ENCODE measurements at places on chromosomes 1 and 21.
A peak's percentile ranks its signal among the peaks of the same experiment; 100 is the strongest.

DNA sequence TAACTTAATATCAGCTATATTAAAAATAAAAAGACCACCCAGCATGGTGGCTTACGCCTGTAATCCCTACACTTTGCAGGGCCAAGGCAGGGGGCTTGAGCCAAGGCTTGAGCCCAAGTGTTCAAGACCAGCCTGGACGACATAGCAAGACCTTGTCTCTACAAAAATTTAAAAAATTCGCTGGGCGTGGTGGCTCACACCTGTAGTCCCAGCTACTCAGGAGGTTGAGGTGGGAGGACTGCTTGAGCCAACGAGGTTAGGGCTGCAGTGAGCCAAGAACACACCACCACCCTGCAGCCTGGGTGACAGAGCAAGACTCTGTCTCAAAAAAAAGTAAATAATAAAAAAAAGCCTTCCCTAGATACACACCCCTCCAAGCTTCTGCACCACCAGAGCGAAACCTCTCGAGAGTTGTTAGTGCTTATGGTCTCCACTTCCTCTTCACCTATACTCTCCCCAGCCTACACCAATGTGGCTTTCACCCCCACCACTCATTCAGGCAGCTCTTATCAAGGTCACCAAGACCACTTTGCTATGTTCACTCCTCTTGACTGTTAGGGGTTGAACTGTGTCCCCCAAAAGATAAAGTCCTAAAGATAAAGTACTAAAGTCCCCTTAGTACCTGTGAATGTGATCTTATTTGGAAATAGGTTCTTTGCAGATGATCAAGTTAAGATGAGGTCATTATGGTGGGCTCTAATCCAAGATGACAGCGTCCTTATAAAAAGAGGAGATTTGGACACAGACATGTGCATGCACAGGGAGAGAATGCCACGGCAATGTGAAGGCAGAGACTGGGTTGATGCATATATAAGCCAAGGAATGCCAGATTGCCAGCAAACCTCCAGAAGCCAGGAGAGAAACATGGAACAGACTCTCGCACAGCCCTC lies 6.8 kb upstream of the PPP1R15B start:
- H3K4me1 ChIP-seq, result peaks cover 12% of the 10 kb centered on the region
- H3K27ac ChIP-seq, result no peak overlapping the region
- H3K27me3 ChIP-seq, result no peaks in the 10 kb centered on the region
- H3K36me3 ChIP-seq, result no peaks in the 10 kb centered on the region
- H3K4me3 ChIP-seq, result no peak overlapping the region

DNA sequence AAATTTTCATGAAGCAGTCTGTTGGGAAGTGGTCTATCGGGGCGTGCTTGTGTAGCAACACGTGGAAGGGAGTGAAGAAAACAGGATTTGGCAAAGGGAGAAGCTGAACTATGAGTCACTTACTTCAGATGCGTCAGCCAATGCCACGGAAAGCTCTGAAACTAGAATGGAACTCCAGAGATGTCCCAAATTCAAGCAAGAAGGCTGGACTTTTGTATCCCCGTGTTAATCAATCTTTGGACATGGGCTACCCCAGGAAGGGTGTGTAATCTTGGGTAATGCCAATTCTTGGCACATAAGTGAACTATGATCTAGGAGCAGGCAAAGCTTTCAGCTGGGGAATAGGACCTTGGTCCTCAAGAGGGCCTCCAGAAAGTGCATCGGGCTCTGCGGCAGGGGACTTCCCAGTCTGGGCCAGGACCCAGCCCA lies 102.6 kb downstream of the ADSS2 start:
- H3K27me3 ChIP-seq, result no peaks in the 10 kb centered on the region
- H3K36me3 ChIP-seq, result no peaks in the 10 kb centered on the region
- H3K27ac ChIP-seq, result no peak overlapping the region
- peaks cover 44% of the 10 kb centered on the region for H3K4me1 ChIP-seq
- no peak for DNase-seq

- H3K4me1 ChIP-seq, result no peaks in the 10 kb centered on the region
- H3K4me3 ChIP-seq, result no peak overlapping the region
- no peaks in the 10 kb centered on the region for H3K27me3 ChIP-seq
- no peak overlapping the region for H3K27ac ChIP-seq
- DNase-seq, result no peak
Observed at GRCh38 chr1:168441745-168442144, 102.1 kb downstream of the XCL2 start.

GRCh38 chr21:32329331-32329730 lies 30.7 kb downstream of the MRAP start:
- no peaks in the 10 kb centered on the region for H3K27me3 ChIP-seq
- H3K4me3 ChIP-seq, result no peak overlapping the region
- no peak for DNase-seq
- peaks cover 66% of the 10 kb centered on the region for H3K36me3 ChIP-seq
- 0 out of 2 replicates have a peak overlapping the region, but pooled peaks have one; percentile 66 for H3K27ac ChIP-seq

DNA sequence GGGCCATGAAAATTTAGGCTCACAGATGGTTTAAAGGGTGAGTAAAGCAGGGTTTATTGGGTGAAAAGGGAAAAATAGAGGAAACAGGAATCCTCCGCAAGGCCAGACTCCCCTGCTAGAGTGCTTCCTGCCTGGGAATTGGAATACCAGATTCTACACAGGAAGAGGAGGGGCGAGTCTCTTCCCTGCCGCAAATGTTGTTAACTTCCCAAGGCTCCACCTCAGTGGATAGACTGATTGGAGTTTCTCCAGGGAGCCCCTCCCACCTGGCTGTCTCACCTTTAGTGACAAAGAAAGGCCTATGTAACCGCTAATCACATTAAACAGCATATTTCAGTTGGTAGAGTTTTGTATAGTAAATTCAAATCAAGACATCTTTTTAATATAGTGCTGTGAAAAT lies 1450.1 kb downstream of the KCNT2 start:
- no peaks in the 10 kb centered on the region for H3K36me3 ChIP-seq
- no peak overlapping the region for H3K27ac ChIP-seq
- DNase-seq, result peak; percentile 46
- no peaks in the 10 kb centered on the region for H3K27me3 ChIP-seq
- H3K4me1 ChIP-seq, result peaks cover 20% of the 10 kb centered on the region

- H3K4me1 ChIP-seq, result no peaks in the 10 kb centered on the region
- no peak for DNase-seq
- H3K27me3 ChIP-seq, result no peaks in the 10 kb centered on the region
- H3K4me3 ChIP-seq, result no peak overlapping the region
- H3K36me3 ChIP-seq, result no peaks in the 10 kb centered on the region
Observed at GRCh38 chr1:161481624-161482392, 23.4 kb upstream of the FCGR2A start.

- no peak overlapping the region for H3K4me3 ChIP-seq
- no peaks in the 10 kb centered on the region for H3K36me3 ChIP-seq
- H3K4me1 ChIP-seq, result no peaks in the 10 kb centered on the region
- H3K27me3 ChIP-seq, result peaks cover 11% of the 10 kb centered on the region
- no peak overlapping the region for H3K27ac ChIP-seq
- no peak for DNase-seq
Observed at GRCh38 chr1:228279011-228279721, 71.3 kb downstream of the OBSCN start.

- no peaks in the 10 kb centered on the region for H3K36me3 ChIP-seq
- H3K4me3 ChIP-seq, result no peak overlapping the region
Observed at GRCh38 chr1:90959352-90960206, 62.3 kb downstream of the ZNF644 start.

DNA sequence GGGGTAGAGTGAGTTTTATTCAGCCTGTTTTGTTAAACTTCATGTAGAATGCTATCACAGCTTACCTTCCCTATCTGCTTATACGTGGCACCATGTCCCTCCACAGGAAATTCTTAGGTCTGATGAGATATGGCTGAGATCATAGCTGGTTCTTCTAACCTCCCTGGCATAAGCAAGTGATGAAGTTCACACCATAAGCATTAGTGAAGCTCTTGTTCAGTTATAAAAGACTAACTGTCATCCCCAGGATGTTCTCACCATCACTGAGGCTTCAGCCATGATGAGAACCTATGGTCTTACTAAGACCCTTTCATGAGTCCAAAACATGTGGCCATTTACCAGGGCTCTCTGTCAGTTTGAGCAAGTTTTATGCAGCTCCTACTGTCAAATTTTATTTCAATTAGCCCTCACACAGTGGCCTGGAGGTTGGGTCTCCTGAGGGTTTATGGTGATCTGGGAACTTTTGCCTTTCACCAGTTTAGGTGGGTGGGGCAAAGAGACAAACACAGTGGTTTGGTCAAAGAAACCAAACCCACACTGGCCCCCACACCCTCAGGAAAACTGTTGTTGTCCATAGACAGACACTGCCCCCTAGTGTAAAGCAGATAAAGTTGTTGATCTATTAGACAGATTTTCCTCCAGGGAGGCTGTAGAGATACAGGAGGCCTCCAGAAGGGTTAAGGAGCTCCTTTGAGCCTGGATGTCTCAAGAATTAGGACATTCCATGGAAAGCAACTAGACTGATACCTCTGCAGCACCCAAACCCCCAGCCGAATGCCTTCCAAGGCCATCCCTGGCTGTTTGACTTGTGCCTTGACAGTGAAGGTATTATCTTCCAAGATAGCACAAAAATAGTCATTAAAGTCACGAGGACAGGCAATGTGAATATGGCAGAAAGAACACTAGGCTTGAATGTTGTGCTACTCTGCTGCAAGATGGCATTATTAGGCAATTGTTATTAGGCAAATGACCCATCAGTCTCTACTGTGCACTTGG lies 5.0 kb downstream of the SLC22A15 start:
- H3K4me1 ChIP-seq, result peaks cover 27% of the 10 kb centered on the region
- no peak overlapping the region for H3K4me3 ChIP-seq
- H3K27ac ChIP-seq, result no peak overlapping the region
- DNase-seq, result peak; percentile 90
- H3K36me3 ChIP-seq, result no peaks in the 10 kb centered on the region
- no peaks in the 10 kb centered on the region for H3K27me3 ChIP-seq

DNA sequence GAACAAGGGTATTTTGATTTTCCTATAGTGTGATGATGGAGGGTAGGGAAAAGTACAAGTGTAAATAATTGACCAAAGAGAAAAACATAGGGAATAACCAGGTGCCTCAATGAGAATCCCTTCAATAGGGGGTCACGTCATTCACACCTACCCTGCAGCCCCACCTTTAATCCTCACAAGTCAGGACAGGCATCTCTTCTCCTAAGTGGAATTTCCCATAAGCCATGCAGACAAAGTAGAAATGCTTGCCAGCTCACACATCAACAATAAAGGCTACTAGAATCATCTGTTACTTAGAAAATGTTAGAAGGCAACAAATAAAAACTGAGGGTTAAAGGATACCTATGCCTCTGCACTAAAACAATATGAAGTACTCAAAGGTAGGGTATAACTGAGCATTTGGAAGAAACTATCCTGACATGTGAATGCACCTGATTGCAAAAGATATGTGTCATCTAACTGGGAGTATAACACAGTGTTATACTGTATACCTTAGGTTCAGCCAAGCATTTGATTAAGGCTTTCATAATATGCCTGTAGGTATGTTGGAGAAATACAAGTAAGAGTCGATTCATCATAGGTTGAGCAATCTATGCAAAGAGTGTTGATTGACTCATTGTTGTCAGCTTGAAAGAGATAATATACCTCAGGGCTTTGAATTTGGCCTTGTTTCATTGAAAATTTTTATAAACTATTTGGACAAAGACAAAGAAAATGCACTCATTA lies 32.4 kb upstream of the ATP1A1 start:
- H3K4me3 ChIP-seq, result no peak overlapping the region
- no peak for DNase-seq
- H3K27me3 ChIP-seq, result no peaks in the 10 kb centered on the region
- H3K27ac ChIP-seq, result no peak overlapping the region
- H3K36me3 ChIP-seq, result no peaks in the 10 kb centered on the region

DNA sequence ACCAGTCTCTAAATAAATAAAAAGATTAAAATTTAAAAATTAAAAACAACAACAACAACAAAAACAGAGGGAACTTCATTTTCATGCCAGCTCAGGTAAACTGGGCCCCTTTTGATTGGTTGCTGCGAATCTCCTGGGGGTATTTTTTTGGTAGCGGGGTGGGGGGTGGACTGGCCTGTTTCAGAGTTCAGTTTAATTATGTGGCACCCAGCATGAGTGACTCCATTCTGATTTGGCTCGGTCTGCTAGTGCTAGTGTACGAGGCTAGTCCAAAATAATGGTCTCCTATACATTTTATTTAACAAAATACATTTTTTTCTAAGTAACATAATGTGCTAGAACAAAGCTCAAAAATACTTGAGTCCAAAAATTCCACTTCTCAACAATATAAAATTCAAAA lies 18.2 kb downstream of the PDIK1L start:
- H3K4me1 ChIP-seq, result no peaks in the 10 kb centered on the region
- no peaks in the 10 kb centered on the region for H3K27me3 ChIP-seq
- no peak for DNase-seq
- no peaks in the 10 kb centered on the region for H3K36me3 ChIP-seq
- no peak overlapping the region for H3K4me3 ChIP-seq

DNA sequence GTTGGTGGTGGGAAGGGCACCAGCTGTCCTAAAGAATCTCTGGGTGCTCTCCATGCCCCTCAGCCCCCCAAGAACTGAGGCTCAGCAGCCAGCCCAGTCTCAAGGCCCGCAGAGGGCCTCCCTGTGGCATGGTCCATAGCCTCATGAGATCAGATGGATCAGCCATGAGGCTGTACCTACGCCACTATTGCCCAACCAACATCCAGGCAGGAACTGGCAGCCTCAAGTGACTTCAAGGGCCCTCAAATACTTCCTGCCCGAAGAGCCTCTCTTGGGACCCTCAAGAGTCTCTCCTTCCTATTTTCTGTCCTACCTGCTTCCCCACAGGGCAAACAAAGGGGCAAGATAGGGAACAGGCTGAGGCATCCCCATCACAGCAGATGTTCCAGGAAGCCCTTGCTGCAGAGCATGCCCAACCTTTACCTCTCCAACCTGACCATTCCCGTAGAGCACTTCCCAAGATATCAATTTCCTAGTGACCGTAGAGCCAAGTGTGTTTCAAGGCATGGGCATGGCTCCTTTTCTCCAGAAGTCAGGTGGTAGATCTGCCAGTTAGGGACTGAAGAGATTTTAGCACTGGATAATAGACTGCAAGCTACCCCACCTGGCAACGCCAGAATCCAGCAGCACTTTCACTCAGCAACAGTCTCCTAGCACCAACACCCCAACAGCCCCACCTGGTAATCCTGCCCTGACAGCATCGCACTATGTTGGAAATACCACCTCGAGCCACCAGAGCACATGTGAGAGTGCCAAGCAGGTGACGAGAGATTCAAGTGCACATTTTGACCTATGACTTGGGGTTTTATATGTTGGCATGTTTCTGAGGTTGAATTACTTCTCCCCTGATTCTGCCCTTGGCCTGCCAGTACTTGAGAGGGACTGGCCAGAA lies 13.7 kb upstream of the MFSD2A start:
- H3K4me1 ChIP-seq, result peaks cover 15% of the 10 kb centered on the region
- DNase-seq, result no peak
- no peak overlapping the region for H3K27ac ChIP-seq
- H3K27me3 ChIP-seq, result no peaks in the 10 kb centered on the region
- H3K36me3 ChIP-seq, result no peaks in the 10 kb centered on the region

GRCh38 chr1:167627615-167627864 lies 2.5 kb upstream of the RCSD1 start:
- H3K4me3 ChIP-seq, result no peak overlapping the region
- no peaks in the 10 kb centered on the region for H3K36me3 ChIP-seq
- peaks cover 22% of the 10 kb centered on the region for H3K4me1 ChIP-seq
- H3K27me3 ChIP-seq, result peaks cover 48% of the 10 kb centered on the region
- no peak overlapping the region for H3K27ac ChIP-seq
